Smooth muscle cell of the umbilical artery (primary cell): ENCODE measurements at places on chromosomes 5 and 9. TPM values are rescaled to one million over a fixed set of nuclear protein-coding genes. Genes with fewer than 3 reads are reported as not detected.

Gene UBAC1
- 27.1 and 29.4 TPM in 2 replicates for total RNA-seq

Gene CCNI2
- not detected in 2 replicates for total RNA-seq

Gene KCTD16
- 5.4 and 33.0 TPM in 2 replicates for total RNA-seq

Gene FGFR4
- total RNA-seq = 0.59 and 2.6 TPM in 2 replicates

Gene ADGRV1
- 0.14 and 0.89 TPM in 2 replicates for total RNA-seq

Gene TLR4
- 0.23 and 0.30 TPM in 2 replicates for total RNA-seq

Gene TRAF1
- 2.1 and 3.1 TPM in 2 replicates for total RNA-seq

Gene WNK2
- not detected in 2 replicates for total RNA-seq

Gene FKTN
- total RNA-seq = 34.7 and 62.7 TPM in 2 replicates

Gene PCDHGA12
- total RNA-seq = 16.3 and 33.7 TPM in 2 replicates

Gene SLC2A6
- 33.1 and 38.3 TPM in 2 replicates for total RNA-seq

Gene ITGA2
- total RNA-seq = 72.5 and 294 TPM in 2 replicates

Gene TAF1L
- not detected in 2 replicates for total RNA-seq

Gene FBXL7
- total RNA-seq = 5.3 and 6.2 TPM in 2 replicates

Gene CATSPER3
- not detected in 2 replicates for total RNA-seq

Gene IL13
- total RNA-seq = not detected in 2 replicates

Gene IFNK
- not detected in 2 replicates for total RNA-seq

Gene G3BP1
- total RNA-seq = 158 and 224 TPM in 2 replicates

Gene LMBRD2
- 27.9 and 40.1 TPM in 2 replicates for total RNA-seq

Gene SLC25A48
- not detected in 2 replicates for total RNA-seq

Gene FOXD4L4
- total RNA-seq = 0.18 TPM in 1 of 2 replicates, not detected in the other

Gene RAB24
- 17.9 and 25.5 TPM in 2 replicates for total RNA-seq

Gene PPIC
- total RNA-seq = 70.4 and 142 TPM in 2 replicates

Gene RGS7BP
- 0.18 and 0.30 TPM in 2 replicates for total RNA-seq

Gene SLC1A3
- total RNA-seq = 5.3 and 14.3 TPM in 2 replicates

Gene DND1
- 0.18 and 0.30 TPM in 2 replicates for total RNA-seq

Gene IFNB1
- 0.30 TPM in 1 of 2 replicates, not detected in the other for total RNA-seq

Gene LRSAM1
- total RNA-seq = 10.4 and 17.7 TPM in 2 replicates

Gene LCP2
- not detected in 2 replicates for total RNA-seq

Gene MLLT3
- 19.4 and 25.8 TPM in 2 replicates for total RNA-seq

Gene PCDHA7
- total RNA-seq = 0.74 and 2.4 TPM in 2 replicates

Gene BTNL9
- not detected in 2 replicates for total RNA-seq

Gene ENC1
- 217 and 309 TPM in 2 replicates for total RNA-seq
